Nasal cavity respiratory epithelium epithelial cell of viscerocranial mucosa (primary cell): ENCODE measurements at places on chromosomes 4 and X. TPM values are rescaled to one million over a fixed set of nuclear protein-coding genes. Genes with fewer than 3 reads are reported as not detected.

The APOO gene
- total RNA-seq = 10.0 and 11.3 TPM in 2 replicates

The SPANXN4 gene
- total RNA-seq = not detected in 2 replicates

The SH3BP2 gene
- total RNA-seq = 25.6 and 113 TPM in 2 replicates

The HUWE1 gene
- 106 and 179 TPM in 2 replicates for total RNA-seq

The HSFX1 gene
- total RNA-seq = 0.34 and 0.93 TPM in 2 replicates

The SLC16A2 gene
- total RNA-seq = 2.1 and 5.3 TPM in 2 replicates

The SSX4 gene
- total RNA-seq = not detected in 2 replicates

The PFKFB1 gene
- under 0.01 and 0.21 TPM in 2 replicates for total RNA-seq

The AMBN gene
- total RNA-seq = not detected in 2 replicates

The SAGE1 gene
- total RNA-seq = not detected in 2 replicates

The OCIAD2 gene
- total RNA-seq = 188 and 241 TPM in 2 replicates

The DAPP1 gene
- total RNA-seq = 95.5 and 99.1 TPM in 2 replicates

The ARHGAP24 gene
- 5.5 and 34.3 TPM in 2 replicates for total RNA-seq

The PDS5A gene
- total RNA-seq = 68.0 and 111 TPM in 2 replicates

The SNCA gene
- 25.6 and 34.8 TPM in 2 replicates for total RNA-seq

The NPY2R gene
- not detected in 2 replicates for total RNA-seq

The FAM133A gene
- not detected in 2 replicates for total RNA-seq

The POF1B gene
- total RNA-seq = 2.4 and 8.6 TPM in 2 replicates

The RENBP gene
- 1.0 and 3.6 TPM in 2 replicates for total RNA-seq

The MTM1 gene
- total RNA-seq = 20.1 and 21.2 TPM in 2 replicates

The DKK2 gene
- not detected in 2 replicates for total RNA-seq

The GPRASP3 gene
- 2.7 and 5.2 TPM in 2 replicates for total RNA-seq

The P2RY4 gene
- 0.07 TPM in 1 of 2 replicates, not detected in the other for total RNA-seq

The SYP gene
- total RNA-seq = under 0.01 TPM in 1 of 2 replicates, not detected in the other

The TDO2 gene
- total RNA-seq = under 0.01 and 1.3 TPM in 2 replicates

The CT45A10 gene
- not detected in 2 replicates for total RNA-seq

The MND1 gene
- total RNA-seq = 0.28 and 1.7 TPM in 2 replicates

The DGKK gene
- not detected in 2 replicates for total RNA-seq

The TMEM154 gene
- total RNA-seq = 23.6 and 30.8 TPM in 2 replicates

The CDX4 gene
- total RNA-seq = not detected in 2 replicates

The SLC9B1 gene
- 0.14 and 1.4 TPM in 2 replicates for total RNA-seq

The ZIC3 gene
- not detected in 2 replicates for total RNA-seq

The UGT2A1 gene
- total RNA-seq = not detected in 2 replicates

The KCND1 gene
- total RNA-seq = under 0.01 and 0.93 TPM in 2 replicates

The CSN1S1 gene
- total RNA-seq = not detected in 2 replicates

The ODAM gene
- total RNA-seq = not detected in 2 replicates

The LPAR4 gene
- total RNA-seq = not detected in 2 replicates

The CSAG3 gene
- total RNA-seq = not detected in 2 replicates

The SSX2B gene
- not detected in 2 replicates for total RNA-seq

The FAM184B gene
- total RNA-seq = under 0.01 TPM in 1 of 2 replicates, not detected in the other

The RAB28 gene
- 14.3 and 21.5 TPM in 2 replicates for total RNA-seq

The PAGE5 gene
- not detected in 2 replicates for total RNA-seq

The OTUD6A gene
- total RNA-seq = not detected in 2 replicates

The GAGE12H gene
- not detected in 2 replicates for total RNA-seq

The PPBP gene
- 6.2 TPM in 1 of 2 replicates, not detected in the other for total RNA-seq

The ADRA2C gene
- total RNA-seq = 0.34 and 0.93 TPM in 2 replicates

The MAGEB10 gene
- total RNA-seq = not detected in 2 replicates

The FRMD7 gene
- not detected in 2 replicates for total RNA-seq

The F8 gene
- total RNA-seq = 0.34 and 1.9 TPM in 2 replicates

The PRDM8 gene
- 0.36 and 0.68 TPM in 2 replicates for total RNA-seq

The RADX gene
- 2.7 and 3.0 TPM in 2 replicates for total RNA-seq

The NUP62CL gene
- total RNA-seq = 3.4 and 4.1 TPM in 2 replicates

The CHM gene
- total RNA-seq = 17.1 and 25.0 TPM in 2 replicates

The PRKX gene
- 36.6 and 94.8 TPM in 2 replicates for total RNA-seq

The APLN gene
- under 0.01 and 0.07 TPM in 2 replicates for total RNA-seq
